ENCODE measurements at places on chromosomes 6 and 20.

- H3K27me3 ChIP-seq, result no peaks in the 10 kb centered on the region
- H3K4me3 ChIP-seq, result no peak overlapping the region
Measured at GRCh38 chr6:144534180-144534579, 249.0 kb downstream of the UTRN start.

DNA sequence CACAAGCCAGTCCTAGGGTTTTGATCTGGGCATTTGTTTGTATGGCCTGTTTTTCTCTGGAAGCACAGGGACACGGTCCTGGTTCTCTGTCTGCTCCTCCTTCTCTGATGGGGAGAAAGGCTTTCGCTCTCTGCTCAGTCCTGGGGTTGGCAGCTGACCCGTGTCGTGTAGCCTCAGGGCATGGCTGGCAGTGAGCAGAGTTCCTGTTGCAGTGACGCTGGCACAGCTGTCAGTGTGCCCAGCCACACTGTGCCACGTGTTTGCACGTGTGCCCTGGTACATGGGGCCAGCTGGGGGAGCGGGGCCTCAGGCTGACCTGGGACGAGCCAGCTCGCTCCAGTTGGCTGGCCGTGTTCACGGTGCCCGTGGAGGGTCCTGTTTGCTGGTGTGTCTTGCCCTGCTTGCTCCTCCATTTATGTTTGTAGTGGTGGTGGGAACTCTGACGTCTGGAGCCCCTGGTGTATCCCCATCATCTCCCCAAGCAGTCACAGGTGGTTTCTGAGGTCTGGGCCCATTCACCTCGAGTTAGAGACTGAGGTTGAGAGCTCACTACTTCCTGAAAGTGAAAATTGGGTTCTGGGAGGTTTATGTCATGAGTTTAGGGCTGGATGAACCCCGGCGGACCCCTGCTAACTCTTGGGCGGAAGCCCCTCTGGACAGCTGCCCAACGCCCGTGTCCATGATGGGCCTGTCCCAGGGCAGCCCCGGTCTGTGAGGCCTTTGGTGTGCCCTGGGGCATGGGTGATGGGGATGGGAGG lies 10.2 kb upstream of the DNAJC5 start:
- no peak overlapping the region for H3K27ac ChIP-seq
- no peak overlapping the region for H3K4me3 ChIP-seq
- no peaks in the 10 kb centered on the region for H3K27me3 ChIP-seq
- H3K36me3 ChIP-seq, result peaks cover 79% of the 10 kb centered on the region
- H3K4me1 ChIP-seq, result no peaks in the 10 kb centered on the region

DNA sequence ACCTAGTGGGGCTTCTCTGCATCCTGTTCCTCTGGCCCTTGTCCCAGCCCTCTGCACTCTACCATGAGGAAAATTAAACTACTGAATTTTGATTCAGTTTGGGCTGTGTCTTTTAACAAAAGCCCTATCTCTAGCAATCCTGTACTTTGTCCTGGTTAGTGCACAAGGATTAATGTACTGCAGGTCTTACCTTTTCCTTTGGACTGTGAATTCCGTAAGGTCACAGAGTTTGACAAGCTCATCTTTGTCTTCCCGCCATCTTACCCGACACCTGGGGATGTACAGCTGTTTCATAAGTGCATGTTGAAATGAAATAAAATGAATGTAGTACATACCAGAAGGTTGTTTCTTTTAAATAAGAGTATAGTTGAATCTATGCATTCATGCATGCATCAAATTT lies 41.5 kb upstream of the MYLIP start:
- no peaks in the 10 kb centered on the region for H3K27me3 ChIP-seq
- no peak for DNase-seq
- no peak overlapping the region for H3K4me3 ChIP-seq
- H3K4me1 ChIP-seq, result no peaks in the 10 kb centered on the region

DNA sequence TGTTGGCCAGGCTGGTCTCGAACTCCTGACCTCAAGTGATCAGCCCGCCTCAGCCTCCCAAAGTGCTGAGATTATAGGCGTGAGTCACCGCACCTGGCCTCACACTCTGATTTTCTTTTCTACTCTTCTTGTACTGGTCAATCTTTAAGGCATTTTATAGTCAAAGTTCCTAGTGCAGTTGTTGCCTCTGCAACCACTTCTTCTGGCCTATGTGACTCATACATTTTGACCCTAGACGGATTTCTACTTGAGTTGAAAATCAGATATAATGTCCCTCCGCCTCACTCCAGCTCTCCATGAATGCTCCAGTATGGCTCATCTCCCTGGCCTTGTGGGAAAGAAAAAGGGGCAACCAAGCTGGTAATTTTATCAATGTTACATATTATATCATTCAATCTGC lies 42.4 kb downstream of the TNFRSF21 start:
- H3K4me3 ChIP-seq, result no peak overlapping the region
- no peaks in the 10 kb centered on the region for H3K27me3 ChIP-seq
- peaks cover 33% of the 10 kb centered on the region for H3K36me3 ChIP-seq
- H3K27ac ChIP-seq, result no peak overlapping the region
- DNase-seq, result no peak

DNA sequence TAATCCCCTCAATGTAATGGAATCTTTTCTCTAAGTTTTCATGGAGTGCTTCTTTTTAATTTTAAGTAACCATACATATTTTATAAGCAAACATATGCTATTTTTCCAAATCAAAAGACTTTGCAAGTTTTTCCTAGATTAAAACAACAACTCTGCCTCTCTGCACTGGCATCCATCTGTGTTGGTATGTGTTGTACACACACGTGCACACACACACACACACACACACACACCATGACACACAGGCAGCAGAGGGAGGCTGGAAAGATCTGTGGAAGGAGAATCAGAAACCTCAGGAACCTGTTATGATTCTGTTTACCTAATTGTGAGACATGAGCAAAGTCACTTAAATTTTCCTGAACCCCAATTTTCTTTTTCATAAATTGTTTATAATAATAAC lies 295.0 kb upstream of the PRDM1 start:
- H3K27me3 ChIP-seq, result no peaks in the 10 kb centered on the region
- H3K4me1 ChIP-seq, result no peaks in the 10 kb centered on the region
- no peak overlapping the region for H3K27ac ChIP-seq
- no peak overlapping the region for H3K4me3 ChIP-seq
- H3K36me3 ChIP-seq, result no peaks in the 10 kb centered on the region

DNA sequence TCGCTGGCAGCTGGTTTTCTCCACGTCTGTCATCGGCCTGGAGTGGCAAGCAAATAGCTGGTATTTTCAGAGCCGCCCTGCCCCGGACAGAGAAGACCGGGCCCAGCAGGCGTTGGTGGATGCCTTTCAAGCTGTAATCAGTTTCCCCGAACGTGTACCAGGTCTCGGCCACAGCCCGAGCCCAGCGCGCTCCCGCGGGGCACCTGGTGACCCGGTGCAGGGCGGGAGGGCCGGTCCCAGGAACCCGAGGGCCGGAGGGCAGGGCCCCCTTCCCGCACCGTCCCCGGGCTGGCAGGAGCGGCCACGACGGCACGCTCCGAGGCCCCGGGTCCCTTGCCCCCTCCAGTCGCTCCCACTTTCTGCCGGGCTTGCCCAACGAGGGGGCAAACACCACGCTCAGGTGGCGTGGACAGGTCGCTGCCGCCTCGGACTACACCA lies 348 bp upstream of the PYGB start:
- no peak for DNase-seq
- H3K27me3 ChIP-seq, result no peaks in the 10 kb centered on the region
- peaks cover 7% of the 10 kb centered on the region for H3K4me1 ChIP-seq
- H3K36me3 ChIP-seq, result peaks cover 4% of the 10 kb centered on the region

DNA sequence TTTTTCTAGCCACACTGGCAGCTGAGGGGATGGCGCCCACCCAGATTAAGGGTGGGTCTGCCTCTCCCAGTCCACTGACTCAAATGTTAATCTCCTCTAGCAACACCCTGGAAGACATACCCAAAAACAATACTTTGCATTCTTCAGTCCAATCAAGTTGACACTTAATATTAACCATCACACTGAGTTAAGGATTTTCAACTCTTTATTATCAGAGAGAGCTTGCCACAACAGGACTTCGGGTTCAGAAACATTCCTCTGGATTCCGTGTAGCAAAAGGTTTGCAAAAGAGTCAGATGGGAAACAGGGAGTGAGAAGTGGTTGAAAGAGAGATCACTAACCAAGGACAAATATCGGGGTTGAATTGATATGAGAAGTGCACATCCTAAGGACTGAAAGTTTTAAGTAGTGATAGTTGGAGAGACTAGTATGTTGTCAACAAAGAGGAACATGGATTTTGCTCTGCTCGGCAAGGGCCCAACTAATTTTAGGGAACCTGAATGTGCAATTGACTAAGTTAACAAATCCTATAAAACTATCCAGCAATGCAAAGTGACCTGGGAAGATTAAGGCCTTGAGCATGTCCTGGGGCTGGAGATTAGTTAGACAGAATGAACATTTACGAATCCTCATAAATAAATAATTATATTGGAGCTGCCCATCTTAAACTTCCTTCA lies 137.0 kb upstream of the TENT5A start:
- no peaks in the 10 kb centered on the region for H3K36me3 ChIP-seq
- H3K4me1 ChIP-seq, result no peaks in the 10 kb centered on the region
- DNase-seq, result no peak
- H3K4me3 ChIP-seq, result no peak overlapping the region

GRCh38 chr6:80541181-80541580 lies 434.7 kb downstream of the BCKDHB start:
- H3K27me3 ChIP-seq, result no peaks in the 10 kb centered on the region
- no peaks in the 10 kb centered on the region for H3K4me1 ChIP-seq
- H3K36me3 ChIP-seq, result no peaks in the 10 kb centered on the region
- H3K27ac ChIP-seq, result no peak overlapping the region

DNA sequence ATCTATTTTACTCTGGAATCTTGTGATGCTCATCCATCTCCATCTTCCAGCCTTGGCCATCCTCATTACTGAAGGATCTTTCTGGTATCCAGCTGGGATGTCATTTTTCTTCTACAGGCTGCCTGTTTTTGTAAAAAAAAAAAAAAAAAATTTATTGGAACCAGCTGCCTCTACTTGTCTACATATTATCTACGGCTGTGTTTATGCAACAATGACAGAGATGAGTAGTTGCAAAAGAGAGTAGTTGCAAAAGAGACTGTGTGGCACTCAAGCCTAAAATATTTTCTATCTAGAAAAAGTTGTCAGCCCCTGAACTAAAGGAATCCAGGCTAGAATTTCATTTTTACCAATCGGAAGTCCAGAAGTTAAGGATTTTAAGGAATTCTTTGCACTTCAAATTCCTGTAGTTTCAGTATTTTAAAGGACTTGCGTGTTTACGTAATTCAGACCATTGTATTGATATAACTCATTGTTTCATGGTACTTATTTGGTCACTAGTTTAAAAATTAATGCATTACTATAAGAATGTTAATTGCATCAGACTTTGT lies 38.6 kb upstream of the PLCG1 start:
- no peak overlapping the region for H3K4me3 ChIP-seq
- H3K36me3 ChIP-seq, result peaks cover 16% of the 10 kb centered on the region
- no peak overlapping the region for H3K27ac ChIP-seq
